HL-60 (cell line): ENCODE measurements at places on chromosomes 6 and 20.
A peak's percentile ranks its signal among the peaks of the same experiment; 100 is the strongest.

DNA sequence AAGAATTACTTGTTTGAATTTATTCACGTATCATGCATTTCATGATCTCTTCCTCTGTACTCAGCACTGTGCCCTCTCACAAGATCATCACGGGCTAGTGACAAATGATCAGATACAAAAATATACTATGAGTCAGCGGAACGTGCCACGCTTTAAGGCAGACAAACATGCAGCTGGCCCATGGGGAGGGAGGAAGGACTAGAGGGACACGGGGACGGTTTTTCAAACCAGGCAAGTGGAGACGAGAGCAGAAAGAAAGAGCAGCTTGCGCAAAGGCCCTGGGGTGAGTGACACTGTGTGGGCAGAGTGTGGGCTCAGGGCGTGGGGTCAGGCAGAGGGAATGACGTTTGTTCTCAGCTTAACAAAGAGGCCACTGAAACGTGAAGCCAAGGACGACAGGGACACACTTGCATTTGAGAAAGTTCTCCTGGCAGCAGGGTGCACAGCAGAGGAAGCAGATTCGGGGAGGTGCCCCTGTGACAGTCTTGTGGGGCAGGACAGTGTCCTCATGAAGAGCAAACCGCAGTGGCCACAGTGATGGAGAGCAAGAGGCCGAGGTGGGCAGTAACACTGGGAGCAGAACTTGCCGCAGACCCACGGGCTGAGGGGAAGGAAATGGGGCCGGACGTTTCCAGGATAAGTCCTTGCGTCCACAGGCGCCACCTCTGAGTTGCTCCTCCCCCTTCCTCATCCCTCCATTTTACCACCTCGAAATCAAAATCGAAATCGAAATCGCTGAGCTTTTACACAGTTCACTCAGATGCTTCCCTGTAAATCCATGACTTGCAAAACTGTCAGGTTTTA lies 6.9 kb upstream of the RPS6KA2 start:
- DNase-seq, result peak; percentile 46

DNA sequence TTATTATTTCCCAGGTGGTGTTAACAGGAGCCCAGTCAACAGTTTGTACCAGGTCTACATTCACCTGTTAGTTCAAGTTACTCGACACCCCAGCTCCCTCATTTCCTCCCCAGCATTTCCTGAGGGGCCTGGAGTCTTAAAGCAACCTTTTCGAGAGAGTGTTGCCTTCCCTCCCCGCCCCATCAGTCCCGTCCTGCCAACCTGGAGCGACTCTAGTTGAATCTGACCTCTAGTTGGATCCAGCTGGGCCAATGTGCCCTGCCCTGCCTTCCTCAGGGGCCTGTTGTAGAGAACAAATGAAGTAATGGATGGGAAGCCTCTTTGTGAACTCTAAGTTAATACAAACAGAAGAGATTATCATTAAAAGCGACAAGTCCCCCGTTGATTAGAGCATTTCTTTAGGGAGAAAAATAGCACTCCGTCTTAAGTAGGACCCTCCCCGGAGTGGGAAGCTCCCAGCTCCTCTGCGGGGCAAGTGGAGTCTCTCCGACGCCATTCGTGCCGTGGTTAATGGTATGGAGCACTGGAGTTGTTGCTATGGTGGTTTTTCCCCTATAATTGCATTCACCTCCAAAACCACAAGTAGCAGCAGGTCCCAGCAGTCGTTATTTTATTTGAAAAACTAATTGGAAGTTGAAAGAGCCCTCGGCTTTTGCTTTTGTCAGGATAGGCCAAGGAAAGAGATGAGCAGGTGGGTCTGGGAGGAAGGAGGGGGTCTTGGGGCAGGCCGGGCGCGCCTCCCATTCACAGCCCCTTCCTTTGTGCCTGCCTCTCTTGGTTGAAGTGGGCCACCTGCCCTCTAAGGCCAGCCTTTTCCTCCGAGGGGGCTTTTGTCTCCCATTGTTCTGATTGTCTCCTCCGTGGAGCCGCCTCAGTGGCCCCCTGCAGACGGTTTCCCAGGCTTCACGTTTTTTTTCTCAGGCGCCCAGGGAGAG lies 16.1 kb downstream of the GHRH start:
- DNase-seq, result no peak

GRCh38 chr6:35718375-35718736 lies 18.5 kb upstream of the ARMC12 start:
- DNase-seq, result peak; percentile 29

GRCh38 chr6:30987304-30987703 lies 3.8 kb downstream of the MUC21 start:
- no peak for DNase-seq

- no peak for DNase-seq
Measured at GRCh38 chr6:18988636-18989035, 601.5 kb downstream of the RNF144B start.

DNA sequence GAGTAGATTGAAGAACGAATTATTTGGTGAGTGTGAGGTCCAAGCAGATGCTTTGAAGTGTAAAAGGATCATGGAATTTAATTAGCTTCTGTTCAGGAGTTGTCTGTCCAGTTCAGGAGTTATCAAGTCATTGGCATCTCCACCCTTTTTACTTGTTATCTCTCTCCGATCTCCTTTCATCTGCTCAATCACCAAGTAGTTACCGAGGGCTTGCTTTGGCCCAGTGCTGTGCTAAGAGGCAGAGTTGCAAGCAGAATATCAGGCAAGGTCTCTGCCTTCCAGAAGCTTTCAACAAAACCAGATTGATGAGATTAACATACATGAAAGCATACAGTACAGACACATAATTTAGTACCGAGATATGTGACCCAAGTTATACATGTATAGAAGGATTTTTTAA lies 10.2 kb upstream of the TNFRSF21 start:
- no peak for DNase-seq

DNA sequence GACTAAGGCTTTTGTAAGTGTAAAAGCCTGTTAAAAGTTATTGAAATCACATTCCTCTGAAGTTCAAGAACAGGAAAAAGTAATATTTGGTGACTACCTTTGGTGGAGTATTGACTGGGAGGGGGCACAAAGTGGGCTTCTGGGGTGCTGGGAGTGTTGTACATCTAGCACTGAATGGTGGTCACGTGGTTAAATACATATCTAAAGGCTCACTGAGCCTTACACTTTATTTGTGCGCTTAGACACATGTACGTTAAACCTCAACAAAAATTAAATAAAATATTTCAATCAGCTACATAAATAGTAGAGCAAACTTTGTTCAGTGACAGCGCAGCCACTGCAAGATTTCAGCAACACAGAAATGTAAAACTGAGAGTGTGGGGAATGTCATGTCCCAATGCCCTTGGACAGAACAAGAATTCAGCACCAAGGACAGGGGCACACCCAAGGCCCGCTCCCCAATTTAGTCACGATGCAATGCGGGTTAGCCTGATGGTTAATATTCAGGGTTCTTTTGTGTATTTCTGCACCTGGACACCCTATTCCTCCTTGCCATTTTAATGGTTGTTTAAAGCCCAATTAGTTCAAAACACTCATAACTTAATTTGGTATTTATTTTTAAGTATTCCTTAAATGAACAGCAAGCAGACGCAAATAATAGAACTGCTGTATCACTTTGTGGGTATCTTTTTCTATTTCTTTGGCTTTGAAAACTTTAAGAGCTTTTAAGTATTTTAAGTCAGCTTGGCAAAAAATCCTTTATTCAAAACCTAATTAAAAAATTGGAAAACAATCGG lies 37.4 kb downstream of the ANGPT4 start:
- DNase-seq, result no peak

DNA sequence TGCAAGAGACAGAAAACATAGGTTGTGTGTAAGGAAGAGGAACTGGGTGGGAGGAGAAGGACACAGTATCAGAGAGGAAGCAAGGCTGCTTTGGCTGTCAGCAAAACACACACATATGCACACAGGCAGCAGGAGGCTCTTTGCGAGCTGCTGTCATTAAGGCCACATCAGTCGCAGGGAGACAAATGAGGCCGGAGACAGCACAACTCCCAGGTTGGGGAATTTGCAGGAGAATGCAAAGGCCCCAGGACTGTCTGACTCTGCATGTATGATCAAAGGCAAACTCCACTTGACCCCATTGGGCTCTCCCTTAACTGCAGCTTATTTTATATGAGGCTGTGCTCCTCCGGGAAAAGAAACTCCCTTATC lies 35.3 kb downstream of the METTL24 start:
- DNase-seq, result no peak

DNA sequence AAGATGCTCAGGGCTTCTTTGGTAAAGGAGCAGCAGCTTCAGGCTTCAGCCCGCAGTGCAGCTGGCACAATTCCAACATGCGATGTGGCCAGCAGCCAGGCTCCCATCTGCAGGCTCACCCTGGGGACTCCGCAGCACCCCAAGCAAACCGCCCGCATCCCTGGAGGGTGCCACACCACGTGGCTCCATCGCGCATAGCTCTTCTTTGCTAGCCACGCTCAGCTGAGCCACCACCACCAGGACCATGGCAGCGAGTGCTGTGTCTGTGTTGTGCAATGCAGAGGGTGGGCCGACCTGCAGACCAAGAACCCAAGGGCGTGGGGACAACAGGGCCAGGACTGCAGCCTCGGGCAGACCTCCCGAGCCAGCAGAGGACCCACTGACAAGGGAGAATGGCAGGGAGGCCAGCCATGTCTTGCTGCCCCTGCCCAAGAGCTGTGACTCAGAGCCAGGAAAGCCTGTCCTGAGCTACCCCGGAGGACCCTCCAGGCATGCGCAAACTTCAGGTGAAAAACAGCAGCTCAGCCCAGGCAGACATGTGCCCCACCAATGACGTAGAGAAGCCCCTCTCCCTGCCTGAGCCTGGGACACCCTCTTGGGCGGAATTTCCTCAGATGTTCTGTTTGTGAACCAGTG lies 87.8 kb downstream of the GINS1 start:
- DNase-seq, result no peak

- DNase-seq, result peak; percentile 81
Measured at GRCh38 chr6:36623547-36624459, 29.6 kb downstream of the SRSF3 start.

GRCh38 chr6:100260584-100260983 lies 204.1 kb downstream of the SIM1 start:
- DNase-seq, result no peak

DNA sequence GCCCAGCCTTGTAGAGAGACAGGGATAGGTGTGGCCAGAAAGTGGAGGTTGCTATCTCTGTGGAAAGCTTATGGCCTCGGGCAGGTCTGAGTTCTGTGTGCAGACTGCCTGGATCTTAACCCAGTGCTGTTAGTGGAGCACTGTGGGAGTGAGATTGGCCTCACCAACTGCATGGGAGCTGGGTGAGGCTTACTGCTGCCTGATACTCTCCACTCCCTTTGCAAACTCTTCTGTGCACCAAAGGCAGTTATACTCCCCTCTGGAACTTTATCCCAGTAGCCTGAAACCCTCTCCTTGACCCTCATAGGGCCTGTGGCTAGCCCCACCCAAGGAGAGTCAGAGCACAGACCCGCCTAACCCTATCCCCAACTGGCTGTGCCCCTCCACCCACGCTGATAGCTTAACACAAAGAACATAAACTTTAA lies 41.4 kb upstream of the PKIB start:
- DNase-seq, result no peak

DNA sequence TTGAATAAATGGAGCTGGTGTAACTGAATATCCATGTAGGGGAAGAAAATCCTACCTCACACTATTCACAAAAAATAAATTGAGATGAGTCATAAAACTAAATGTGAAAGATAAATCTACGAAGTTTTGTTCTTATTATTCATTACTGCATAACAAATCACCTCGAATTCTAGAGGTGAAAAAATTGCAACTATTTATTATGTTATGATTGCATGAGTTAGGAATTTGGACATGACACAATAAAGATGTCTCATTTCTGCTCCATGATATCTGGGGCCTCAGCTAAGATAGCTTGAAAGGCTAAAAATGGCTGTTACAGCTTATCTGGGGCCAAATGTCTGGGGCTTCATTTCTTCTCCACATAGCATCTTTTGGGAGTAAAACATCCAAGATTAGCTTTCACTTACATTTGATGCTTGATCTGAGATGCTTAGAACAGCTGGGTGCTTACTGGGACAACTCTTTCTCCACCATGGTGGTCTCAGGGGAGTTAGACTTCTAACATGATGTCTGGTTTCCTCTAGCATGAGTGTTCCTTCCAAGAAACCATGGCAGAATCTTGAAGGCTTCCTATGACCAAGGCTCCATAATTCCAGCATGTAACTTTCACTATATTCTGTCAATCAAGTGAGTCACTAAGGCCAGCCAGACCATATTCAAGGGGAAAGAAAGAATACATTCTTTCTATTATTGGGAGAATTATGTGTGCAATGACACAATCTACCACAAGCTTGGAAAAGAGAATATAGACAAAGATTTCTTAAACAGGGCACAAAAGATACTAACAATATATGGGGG lies 30.1 kb downstream of the OR2B6 start:
- DNase-seq, result no peak

GRCh38 chr6:131997429-131998153 lies 46.4 kb upstream of the CCN2 start:
- DNase-seq, result no peak

DNA sequence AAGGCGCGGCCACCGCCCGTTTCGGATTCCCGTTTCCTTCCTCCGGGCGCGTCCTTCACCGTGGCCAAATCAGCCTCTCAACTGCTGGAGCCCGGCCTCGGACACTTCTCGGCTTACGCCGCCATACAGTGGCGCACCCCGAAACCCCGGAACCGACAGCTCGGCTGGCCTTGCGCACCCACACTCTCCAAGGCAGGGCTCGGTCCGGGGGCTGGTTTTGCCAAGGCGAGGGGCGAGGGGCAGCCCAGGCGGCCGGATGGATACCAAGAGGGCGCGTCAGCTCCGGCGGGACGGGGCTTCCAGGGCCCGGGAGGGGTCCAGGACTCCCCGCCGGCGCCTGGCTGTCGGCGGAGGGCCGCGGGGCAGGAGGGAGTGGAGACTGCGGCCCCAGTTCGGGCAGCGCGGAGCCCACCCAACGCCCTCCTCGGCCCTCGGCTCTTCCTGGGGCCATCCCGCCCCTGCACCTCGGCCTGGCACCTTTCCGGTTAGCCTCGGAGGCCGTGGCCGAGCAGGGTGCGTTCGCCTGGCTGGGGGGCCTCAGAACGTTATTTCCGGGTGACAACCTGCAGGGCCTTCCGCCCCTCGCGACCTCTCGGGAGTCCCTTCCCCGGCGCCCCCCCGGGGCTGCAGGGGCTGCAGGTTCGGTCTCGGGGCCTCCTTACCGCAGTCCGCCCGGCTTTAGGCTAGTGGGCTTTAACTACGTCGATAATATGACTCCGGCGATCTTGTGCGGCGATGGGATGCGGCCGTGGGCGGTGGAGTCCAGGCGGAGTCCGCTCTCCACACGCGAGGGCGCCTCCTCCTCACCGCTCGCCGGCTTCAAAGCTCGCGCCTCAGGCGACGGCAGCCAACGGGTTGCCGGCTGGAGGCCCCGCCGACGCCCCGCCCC lies 697 bp upstream of the CEP43 start:
- no peak for DNase-seq

DNA sequence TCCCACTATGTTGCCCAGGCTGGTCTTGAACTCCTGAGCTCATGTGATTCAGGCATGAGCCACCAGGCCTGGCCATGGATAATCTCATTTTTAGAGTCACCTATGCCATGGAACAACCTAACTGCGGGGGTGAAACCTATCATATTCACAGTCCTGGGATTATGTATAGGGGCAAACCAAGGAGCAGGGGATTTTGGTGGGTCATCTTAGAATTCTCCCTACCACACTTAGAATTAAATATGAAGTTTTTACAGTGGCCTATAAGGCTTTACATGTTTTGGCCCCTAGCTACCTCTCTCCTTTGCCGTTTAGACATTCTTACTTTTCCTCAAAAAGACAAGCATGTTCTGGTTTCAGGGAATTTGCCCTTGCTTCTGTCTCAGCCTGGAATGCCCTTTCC lies 20.6 kb upstream of the VEGFA start:
- no peak for DNase-seq

- no peak for DNase-seq
Measured at GRCh38 chr6:105886814-105887544, 199.2 kb upstream of the PRDM1 start.
